Activated CD4-positive, alpha-beta T cell treated with anti-CD3 and anti-CD28 coated beads, Interleukin-2, amount 50 U/mL, for 4 hours (primary cell): ENCODE measurements at places on chromosomes 7 and 10.

DNA sequence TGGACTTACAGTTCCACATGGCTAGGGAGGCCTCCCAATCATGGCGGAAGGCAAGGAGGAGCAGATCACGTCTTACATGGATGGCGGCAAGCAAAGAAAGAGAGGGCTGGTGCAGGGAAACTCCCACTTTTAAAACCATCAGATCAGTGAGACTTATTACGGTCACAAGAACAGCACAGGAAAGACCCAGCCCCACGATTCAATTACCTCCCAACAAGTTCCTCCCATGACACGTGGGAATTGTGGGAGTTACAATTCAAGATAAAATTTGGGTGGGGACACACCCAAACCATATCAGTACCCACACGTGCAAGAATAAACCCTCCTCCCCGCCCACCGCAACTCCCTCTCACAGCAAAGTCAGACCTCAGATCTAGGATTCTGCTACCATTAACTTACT lies 4.5 kb upstream of the AIFM2 start:
- DNase-seq, result no peak

DNA sequence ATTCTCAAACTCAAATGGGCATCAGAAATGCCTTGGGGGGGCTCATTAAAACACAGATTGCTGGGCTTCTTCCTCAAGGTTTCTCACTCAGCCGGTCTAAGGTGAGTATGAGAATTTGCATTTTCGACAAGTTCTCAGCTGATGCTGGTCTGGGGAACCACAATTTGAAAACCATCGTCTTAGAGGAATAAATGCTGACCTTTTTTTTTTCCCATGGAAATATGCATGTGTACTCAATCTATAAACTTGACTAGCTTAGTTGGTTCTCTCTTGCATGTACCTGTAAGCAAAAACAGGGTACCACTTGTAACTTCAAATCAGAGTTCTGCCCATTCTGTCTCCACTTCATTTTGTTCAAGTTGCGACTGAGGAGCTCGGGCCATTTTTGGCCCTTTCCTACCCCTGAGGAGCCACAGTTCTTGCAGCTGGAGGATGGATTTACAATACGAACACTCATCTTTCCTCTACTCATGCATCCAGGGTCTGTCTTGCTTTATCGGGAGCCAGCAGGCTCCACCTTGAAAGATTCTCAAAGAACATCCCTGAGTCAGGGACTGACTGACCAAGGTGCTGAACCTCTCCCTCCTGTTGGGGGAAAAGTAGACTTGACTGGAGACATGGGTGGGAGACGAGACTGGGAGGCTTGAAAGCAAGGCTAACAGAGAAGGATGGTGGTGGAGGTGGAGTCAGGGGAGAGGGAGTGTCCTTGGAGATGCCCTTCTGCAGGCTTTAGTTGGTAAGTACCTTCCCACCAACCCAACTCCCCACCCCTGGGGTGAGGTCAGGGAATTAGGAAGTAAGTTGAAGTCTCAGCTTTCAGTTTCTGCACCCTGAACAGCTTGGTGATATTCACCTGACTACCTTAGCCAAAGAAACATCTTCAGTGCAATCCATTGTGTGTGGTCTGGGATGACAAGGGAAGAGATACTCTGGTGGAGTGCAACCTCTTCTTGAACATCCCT lies 3.7 kb upstream of the MAPK8 start:
- no peak for DNase-seq

GRCh38 chr10:50604809-50605208 lies 18.9 kb downstream of the SGMS1 start:
- DNase-seq, result no peak

- no peak for DNase-seq
Measured at GRCh38 chr10:97683556-97684367, 3.3 kb downstream of the AVPI1 start.

- no peak for DNase-seq
Measured at GRCh38 chr7:143238289-143238980, 16.6 kb downstream of the TAS2R40 start.
